ENCODE measurements at places on chromosomes 3 and 15. TPM values are rescaled to one million over a fixed set of nuclear protein-coding genes. Genes with fewer than 3 reads are reported as not detected.
A peak's percentile ranks its signal among the peaks of the same experiment; 100 is the strongest.

Gene TGM4
- total RNA-seq = not detected

GRCh38 chr3:64133272-64133671 is 92.0 kb downstream of the PRICKLE2 start:
- no peak for DNase-seq

GRCh38 chr3:58660998-58661397 is 5.6 kb downstream of the FAM3D start:
- DNase-seq = peak; percentile 26

Gene TTLL13
- total RNA-seq = 0.16 TPM

Gene IL17RC
- 20.4 TPM for total RNA-seq

All from cardiac septum (tissue), 1 donor.